T-helper 9 cell (primary cell): ENCODE measurements at places on chromosomes 2 and 18.

- no peak for DNase-seq
These were observed 17.0 kb downstream of the TMEM177 start for GRCh38 chr2:119696005-119696404.

GRCh38 chr18:10293966-10294365, 160.5 kb upstream of the APCDD1 start:
- no peak for DNase-seq

GRCh38 chr18:75207310-75208154, 1.4 kb downstream of the PTGR3 start:
- DNase-seq = no peak

- no peak for DNase-seq
These were observed 13.9 kb downstream of the SCG2 start for GRCh38 chr2:223588251-223588650.

DNA sequence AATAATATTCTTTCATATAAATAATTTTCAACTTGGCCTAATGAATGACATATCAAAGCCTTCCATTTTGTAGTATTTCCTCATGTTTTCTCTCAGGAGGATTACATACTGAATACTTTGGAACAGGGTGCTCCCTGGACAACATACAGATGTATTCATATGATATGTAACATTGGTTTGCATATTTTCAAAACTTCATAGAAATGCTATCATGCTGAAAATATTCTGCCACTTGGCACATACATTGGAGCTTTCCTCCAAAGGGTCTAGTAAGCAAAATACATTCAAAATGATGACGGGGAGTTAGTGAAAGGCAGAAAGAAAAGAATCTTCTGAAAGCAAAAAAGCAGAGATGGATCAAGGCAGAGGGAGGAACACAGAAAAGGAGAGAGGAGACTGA, 38.1 kb upstream of the RTN4 start:
- no peak for DNase-seq

GRCh38 chr18:9925795-9926194, 12.0 kb downstream of the VAPA start:
- DNase-seq = no peak

DNA sequence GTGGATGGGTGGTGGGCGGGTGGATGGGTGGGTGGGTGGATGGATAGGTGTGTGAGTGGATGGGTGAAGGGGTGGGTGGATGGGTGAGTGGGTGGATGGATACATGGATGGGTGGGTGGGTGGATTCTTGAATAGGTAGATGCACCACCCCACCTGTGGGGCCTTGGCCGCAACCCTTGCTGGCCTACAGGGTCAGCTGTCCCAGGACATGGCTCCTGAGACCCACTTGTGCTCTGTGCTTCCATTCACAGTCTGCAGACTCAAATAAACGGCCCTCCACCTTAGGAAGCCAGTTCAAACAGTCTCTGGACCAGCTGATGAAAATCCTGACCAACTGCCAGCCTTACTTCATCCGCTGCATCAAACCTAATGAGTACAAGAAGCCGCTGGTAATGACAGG, 54.4 kb downstream of the MYO7B start:
- no peak for DNase-seq

DNA sequence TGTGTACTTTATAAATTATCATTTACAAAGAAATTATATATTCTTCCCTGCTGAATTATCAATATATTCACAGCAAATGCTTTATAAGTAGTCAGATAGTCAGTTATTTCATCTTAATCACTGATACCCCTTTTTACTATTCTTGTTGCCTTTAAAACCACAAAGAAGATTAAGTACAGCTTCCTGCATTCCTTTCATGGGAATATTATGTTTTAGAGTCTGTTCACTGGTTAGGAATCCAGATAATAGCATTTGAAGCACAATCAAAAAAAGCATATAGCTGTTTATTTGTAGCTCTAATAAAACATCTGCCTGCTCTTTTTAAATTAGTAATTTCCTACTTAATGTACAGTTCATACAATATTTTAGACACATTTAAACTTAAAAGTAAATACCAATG, 508.9 kb downstream of the FBXO15 start:
- no peak for DNase-seq

GRCh38 chr2:95552911-95553310, 38.9 kb upstream of the TRIM43 start:
- no peak for DNase-seq

DNA sequence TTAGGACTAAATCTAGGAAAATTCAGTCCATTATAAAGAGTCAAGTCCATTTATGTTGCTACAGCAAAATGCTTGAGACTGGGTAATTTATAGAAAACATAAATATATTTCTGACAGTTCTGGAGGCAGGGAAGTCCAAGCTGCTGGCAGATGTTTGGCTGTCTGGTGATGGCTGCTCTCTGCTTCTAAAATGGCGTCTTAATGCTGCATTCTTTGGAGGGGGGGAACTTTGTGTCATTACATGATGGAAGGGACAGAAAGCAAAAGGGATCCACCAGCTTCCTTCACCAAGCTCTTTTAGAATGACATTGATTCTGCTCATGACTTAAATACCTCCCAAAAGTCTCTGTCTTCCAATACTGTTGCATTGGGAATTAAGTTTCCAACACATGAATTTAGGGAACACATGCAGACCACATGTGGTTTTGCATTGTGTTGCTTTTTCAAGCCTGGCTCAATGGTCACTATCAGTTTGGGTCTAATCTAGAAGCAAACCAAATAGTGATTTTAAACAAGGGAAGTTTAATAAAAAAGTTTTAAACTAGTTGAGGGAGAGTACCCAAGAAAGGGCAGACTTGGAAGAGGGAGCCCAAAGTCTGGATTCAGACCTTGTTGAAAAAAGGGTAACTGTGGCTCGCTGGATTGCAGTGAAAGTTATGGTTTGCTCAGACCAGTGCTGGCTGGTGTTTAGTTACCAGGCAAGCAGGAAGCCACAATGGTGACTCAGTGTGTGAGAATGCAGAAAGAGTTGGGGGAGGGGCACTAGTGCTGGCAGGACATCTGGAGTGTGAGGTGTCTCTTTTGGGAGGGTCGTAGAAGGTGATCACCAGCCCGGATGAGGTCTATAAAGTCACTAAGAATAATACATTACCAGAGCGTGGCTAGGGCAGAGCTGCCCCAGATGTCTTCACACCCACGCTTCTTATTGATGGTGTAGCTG, 30.8 kb downstream of the C18orf54 start:
- no peak for DNase-seq

DNA sequence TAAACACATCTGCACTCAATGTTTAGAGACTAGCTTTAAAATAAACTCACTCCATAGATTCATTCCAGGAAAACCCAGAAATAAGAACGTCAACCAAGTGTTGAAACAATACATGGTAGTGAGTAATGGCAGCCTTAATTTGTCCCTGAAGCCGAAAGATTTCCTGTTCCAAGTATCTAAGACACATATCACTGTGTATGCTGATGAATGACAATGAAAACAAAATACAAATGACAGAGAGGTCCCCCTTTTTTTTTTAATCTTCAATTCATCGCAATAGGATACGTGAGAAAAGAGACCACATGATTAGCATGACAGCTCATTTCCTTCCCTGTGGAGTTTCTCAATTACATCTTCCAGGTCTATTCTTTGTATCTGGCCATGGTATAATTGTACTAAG, 160.5 kb upstream of the STK17B start:
- no peak for DNase-seq

DNA sequence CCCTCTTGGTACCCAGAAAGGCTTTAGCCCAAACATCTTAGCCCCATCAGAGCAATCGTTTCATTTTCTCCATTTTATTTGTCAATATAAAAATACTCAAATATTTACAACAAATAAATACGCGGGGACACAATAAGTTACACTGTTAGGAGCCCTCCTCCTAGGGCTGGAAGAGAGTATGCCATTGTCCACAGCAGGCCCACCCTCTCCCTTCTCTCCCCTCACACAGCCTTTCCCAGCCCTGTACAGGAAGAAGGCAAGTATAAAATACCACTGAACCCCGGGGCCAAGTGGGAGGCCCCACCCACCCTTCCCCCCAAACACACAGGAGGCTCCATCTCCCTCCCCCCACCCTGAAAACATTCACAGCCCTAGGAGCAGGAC, 1.9 kb upstream of the ANKRD39 start:
- no peak for DNase-seq

GRCh38 chr2:146481629-146482028, 1363.2 kb upstream of the ACVR2A start:
- no peak for DNase-seq

DNA sequence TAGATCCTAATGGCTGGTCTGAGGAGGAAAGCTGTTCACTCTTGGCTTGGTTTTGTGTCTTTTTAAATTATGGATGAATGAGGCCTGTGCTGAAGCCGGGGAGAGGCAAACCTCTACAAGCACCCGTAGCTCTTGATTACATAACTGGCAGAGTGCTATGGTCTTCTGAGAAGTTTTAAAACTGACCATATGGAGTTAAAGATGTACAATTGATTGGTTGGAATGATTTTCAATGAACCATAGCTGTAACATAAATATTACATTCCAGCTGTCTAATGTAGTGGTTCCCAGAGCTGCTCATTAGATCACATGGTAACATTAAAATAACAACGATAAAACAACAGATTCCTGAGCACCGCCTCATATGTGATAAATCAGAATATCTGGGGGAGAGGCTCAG, 71.1 kb upstream of the MAP4K3 start:
- DNase-seq = no peak

DNA sequence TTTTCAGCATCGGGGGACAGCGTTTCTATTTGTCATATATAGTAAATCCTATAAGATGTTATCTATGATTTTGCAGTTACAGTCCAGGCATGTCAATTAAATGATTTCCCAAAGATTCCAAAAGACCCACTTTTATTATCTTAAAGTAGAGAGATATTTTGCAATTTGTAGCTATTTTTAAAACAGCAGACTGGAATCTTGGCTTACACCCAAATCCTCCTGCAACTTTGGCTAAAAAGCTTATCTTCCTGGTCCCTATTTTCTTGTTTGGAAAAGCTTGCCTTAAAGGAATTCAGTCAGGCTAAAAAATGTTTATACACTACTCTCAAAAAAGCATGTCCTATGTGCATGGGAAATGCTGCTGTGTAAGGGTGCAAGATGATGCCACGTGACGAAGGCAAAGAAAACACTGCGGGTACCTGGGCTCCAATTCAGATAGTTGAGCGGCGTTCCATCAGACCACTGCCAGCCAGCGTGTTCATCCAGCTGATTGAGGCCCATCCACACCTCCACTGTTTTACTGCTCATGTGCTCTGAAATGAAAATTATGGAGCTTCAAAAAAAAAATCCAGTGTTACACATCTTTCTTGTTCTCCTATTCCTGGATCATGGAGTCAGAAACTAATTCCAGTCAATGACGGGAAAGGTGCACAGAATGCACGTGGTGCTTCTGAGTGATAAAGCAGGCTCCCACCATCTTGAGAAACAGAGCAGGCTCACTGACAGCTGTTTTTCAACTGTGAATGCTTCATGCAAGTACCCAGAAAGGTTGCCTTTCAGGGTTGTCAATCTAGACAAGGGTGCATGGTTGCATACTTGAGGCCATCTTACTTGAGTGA, 33.8 kb downstream of the PLA2R1 start:
- no peak for DNase-seq
